ENCODE measurements at places on chromosomes 2 and 18.

- DNase-seq: no peak
Observed at GRCh38 chr2:64982311-64982857, 6.8 kb upstream of the SLC1A4 start.

DNA sequence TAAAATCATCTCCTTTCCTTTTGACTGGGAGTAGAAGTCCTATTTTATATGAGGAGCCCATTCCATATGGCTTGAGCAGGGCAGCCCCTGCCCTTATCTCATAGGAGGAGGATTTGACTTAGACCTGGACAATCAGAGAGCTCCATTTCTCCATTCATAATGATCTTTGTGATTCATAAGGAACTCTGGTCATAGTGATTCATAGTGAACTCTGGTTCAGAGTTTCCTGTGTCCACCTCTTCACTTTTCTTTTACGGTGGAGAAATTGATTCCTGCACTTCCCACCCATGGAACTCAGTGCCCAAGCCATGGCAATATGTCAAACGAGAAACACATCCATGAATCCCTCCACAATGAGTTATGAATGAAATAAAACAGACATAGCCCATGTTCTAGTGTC is 12.8 kb upstream of the MYO3B start:
- no peak for DNase-seq

DNA sequence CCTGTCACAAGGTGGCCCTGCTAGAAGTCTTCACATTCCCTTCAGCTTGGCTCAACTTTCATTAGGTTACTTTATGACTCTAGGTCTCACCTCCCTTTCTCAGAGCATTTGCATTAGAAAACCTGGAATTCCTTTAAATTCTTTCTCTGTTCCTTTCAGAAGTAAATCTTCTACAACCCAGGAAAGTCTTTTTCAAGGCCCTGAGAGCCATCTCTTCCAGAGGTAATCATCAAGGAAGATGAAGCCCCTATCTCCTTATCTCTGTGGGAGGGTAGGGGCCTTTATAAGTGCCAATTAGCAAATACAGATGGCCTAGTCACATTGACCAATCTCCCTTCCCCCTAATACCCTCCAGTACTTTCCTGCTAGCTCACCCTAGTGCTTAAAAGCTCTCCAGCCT is 848.0 kb upstream of the FAM98A start:
- no peak for DNase-seq

DNA sequence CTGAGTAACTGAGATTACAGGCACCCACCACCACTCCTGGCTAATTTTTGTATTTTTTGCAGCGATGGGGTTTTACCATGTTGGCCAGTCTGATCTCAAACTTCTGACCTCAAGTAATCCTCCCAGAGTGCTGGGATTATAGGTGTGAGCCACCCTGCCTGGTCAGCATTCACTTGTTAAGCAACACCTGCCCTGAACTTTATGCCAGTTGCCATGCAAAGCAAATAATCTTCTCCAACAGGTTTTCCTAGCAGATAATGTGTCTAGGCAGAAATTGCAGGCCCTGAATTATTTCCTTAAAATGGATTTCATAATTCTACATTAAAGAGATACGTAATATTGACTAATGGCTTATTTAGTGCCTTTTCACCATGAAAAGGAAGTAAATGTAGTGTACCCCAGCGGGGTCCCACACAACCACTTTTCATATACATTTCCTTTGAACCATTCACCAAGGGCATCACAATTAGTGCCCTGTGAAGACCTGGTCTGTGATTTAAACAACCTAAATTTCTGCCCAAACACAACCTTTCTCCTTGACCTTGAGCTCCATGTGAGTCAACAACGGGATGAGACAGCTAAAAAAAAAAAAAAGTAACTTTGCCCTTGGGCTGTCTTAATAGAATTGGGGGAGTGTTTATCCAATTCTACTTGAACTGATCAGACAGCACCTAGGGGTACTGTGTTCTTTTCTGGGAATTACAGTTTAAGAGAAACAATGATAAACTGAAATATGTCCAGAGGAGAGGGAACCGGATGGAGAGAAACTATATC is 41.6 kb downstream of the EEF1B2 start:
- DNase-seq: no peak

DNA sequence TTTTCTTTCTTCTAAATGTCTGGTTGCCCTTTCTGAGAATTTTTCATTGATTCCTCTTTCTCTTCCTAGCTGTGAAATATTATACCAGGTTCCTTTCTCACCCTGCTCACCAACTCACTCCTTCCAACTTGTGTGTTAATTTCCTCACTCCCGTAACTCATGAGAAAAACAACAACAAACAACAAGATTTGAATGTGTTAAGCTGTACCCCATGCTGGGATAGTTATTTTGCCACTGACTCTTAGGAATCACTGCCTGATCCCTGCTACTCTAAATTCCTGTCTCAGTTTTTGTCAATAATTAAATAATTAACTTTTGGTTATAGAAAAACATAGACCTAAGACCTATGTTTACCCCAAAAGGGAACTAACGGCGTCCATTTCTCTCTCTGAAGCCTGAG is 242.7 kb downstream of the DPP10 start:
- DNase-seq: no peak

DNA sequence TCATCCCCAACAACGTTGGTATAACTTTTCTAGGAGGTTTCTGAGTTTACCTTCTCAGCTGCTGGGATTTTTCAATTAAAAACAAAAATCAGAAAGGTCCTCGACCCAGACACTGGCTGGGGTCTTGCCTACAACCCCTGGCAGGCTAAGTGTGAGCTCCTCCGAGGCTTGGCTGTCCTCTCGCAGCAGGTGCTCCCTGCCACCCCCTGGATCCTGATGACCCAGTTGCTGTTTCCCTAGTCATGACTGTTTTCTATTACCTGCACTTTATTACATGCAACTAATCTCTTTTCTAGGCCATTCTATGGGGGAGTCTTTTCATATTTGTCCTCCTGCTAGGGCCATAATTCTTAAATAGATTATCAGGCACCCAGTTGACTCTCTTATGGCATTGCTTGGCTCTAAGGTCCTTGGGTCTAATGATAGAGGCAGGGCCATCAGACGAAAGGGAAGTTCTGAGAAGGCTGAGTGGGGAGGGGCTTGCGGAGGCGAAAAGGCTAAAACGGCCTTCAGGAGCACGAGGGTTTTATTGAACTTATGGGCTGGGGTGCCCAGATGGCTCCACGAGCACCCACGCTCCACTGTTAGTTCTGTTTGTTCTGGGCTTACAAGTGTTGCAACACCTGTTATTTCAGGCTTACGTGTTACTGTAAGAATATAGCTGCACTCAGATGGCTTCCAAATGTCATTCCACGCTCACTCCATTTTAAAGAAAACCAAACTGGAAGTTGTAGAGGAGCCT is 166.0 kb downstream of the NCK2 start:
- DNase-seq: no peak

DNA sequence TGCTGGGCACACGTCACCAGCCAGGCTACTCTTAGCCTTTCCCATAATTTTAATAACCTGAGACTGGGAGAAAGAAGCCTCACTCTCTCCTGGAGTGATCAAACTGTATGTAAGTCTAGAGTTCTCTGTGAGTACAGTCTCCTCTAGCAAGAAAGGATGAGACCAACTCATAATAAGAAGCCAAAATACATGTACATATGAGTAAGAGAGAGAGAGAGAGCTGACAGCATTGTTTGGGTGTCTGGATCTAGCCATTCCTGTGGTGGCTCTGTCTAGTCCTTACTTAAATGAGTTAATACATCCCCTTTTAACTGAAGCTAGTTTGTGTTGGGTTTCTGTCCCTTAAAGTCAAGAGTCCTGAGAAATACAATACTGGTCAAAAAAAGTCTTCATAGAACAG is 26.0 kb upstream of the ANXA4 start:
- DNase-seq: no peak

DNA sequence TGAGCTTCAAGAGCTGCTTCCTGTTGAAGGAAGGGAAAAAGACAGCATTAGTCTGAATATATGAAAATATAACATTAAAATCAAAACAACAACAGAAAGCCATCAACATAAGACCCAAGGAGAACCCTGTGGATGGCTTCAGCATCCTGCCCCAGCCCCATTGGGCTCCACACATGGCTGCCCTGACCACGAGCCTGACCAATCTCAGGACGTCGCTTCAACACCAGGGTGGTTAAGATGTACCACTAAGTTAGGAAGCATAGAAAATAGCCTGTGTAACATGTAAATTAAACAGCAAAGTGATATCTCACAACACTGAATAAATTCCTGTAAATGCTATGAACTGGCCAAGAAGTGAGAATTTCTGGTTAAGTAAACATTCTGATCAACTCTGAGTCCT is 77.2 kb upstream of the CD226 start:
- no peak for DNase-seq

GRCh38 chr2:125455110-125455509 is 1200.8 kb upstream of the GYPC start:
- DNase-seq: no peak

DNA sequence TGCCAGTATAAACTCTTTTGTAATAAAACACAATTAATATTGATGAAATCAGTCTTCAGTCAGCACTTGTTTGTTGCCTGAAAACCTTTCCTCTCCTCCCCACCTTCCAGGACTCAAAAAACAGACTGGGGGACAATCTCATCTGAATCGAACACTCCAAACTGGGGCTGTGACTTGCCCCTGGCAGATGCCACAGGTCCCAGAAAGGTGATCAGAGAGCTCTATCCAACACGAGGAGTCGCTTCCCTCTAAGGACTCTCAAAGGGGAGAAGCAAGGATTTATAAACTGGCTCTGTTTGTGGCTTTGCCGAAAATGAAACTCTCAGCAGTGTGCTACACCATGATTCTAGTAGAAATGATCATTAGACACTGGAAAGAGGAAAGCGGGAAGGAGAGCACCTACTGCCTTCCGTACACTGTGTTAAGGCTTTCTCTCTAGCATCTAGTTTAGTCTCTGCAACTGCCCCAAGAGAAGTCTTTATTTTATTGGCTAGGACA is 199.2 kb downstream of the TGIF1 start:
- no peak for DNase-seq

DNA sequence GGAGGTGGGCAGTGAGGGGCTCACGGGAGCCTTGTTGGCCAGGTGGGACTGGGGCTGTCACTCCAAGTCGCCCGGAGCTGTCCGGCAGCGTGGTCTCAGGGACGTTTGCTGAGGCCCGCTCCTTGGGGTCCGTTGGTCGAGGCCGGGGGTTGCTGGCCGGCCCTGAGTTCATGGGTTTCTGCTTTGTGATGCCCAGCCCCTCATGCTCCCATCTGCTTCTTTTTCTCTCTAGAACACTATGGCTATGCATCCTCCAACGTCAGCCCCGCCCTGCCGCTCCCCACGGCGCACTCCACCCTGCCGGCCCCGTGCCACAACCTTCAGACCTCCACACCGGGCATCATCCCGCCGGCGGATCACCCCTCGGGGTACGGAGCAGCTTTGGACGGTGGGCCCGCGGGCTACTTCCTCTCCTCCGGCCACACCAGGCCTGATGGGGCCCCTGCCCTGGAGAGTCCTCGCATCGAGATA is 14.5 kb downstream of the NFATC1 start:
- no peak for DNase-seq

- DNase-seq: no peak
Observed at GRCh38 chr2:173136599-173136998, 61.0 kb downstream of the MAP3K20 start.

GRCh38 chr2:236572482-236572881 is 2.9 kb downstream of the ACKR3 start:
- no peak for DNase-seq

DNA sequence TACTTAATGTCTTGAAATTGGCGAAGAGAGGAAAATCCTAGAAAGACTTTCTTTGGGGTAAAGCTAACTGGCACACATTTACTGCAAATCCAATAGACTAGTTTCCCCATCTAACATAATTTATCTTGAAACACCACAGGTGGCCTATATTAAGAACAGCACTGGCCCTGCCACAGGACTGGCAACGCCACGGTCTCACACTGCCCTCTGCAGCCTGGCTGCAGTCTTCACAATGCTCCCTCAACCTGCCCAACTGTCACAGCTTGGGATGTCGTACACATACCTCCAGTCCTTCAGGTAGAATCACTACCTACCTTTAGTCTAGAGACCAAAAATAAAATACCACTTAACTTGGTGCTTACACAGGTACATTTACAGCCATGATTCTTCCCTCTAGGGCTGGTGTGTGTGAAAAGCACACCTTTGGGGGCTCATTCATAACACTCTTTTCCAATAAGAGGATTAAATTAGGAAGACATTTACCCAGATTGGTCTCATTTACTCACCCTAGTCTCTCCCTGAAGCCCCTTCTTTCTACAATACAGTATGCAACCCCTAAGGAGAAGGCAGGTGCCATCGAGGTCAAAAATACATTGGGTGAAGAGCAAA is 222.2 kb downstream of the C1D start:
- DNase-seq: peak; percentile 48

- no peak for DNase-seq
Observed at GRCh38 chr2:203022751-203023150, 8.1 kb downstream of the NBEAL1 start.

- DNase-seq: no peak
Observed at GRCh38 chr2:196961889-196962288, 35.4 kb upstream of the PGAP1 start.

DNA sequence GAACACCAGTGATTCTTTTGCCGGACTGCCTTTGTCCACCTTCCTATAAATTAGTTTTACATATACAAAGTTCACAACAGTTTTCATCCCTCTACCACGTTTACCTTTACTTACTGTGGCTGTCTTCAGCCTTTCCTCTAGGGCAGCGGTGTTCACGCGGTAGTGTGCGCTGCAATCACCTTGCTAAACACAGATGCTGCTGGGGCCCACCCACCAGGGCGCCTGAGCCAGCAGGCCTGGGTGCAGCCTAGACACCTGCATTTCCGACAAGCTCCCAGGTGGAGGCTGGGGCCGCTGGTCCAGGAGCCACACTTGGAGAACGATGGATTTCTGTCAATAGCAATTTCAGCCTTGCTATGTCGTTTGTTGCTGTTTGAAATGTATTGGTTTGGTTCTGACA is 83.1 kb downstream of the NDUFA10 start:
- DNase-seq: no peak

GRCh38 chr2:101125374-101125773 is 25.8 kb downstream of the TBC1D8 start:
- no peak for DNase-seq

DNA sequence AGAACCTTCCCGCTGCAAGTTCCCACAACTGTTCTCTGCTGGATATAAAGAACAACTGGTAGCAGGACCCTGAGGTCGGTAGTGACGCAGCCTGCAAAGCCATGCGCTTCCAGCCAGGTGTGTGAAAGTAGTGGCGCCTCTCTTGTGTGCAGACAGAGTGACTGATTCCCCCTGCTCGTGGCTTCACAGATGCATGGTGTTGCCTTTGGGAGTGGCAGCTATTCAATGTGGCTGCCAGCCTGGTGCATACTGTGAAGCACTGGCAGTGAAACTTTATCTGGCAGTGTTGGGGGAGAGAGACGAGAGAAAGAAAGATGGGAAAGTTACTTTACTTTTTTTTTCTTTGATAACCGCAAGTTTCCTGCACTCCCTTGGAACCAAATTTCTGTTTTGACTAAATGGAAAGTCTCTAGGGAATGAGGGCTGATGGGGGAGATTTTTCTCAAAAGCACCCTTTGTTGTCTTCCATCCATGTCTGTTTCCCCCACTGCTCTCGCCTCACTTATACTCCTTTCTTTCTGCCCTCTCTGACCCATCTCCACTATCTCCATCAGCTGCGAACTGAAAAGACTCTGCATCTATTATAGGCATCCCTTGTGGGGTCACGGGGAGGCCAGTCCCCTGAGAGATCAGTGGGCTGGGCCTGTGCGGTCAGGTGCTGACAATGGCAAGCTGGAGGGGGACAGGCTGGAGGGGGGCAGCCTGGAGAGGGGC is 90.0 kb upstream of the TNP1 start:
- DNase-seq: no peak

- DNase-seq: no peak
Observed at GRCh38 chr2:204129591-204130294, 193.2 kb downstream of the ICOS start.

Measured in AG09309 (cell line).